ENCODE measurements at places on chromosomes 5 and 9.

GRCh38 chr5:111730659-111731382 is 26.2 kb downstream of the NREP start:
- DNase-seq, result no peak

DNA sequence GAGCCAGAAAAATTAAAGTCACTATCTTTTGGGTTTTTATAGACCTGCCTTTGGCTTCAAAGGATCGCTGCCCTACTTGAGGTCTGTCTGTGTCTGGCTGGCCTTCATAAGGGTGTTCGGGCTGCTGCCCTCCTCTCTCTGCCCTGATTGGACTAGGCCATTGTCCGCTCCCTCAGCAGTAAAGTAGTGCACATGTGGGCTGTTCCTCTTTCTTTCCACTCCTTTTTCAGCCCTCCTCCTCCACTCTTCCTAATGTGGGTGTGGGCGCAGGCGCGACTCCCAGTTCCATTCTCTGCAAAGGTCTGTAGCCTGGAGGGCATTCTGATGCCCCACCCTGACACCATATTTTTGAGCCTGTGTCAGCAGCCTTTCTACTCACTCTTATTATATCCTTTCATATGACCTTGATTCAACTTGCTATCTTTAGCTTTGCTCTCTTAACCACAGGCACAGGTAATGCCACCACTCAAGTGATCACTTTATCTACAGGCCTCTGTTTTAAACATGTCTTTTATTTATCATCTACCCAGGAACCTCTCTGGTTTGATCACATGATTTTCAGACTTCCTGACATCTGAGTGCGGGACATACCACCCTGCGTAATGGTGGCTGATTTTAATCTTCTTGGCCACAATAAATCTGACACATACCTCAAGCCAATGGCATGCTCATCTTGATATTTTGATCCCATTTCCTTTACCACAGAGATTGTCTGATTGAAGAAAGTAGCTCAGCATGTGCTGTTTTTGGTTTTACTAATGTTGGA is 144.5 kb downstream of the AOPEP start:
- no peak for DNase-seq

GRCh38 chr5:135753990-135754389 is 80.5 kb upstream of the SLC25A48 start:
- DNase-seq, result no peak

- no peak for DNase-seq
Measured at GRCh38 chr9:32427111-32427873, 42.8 kb downstream of the ACO1 start.

GRCh38 chr9:72563806-72564205 is 42.4 kb downstream of the TMC1 start:
- DNase-seq, result no peak

- no peak for DNase-seq
Measured at GRCh38 chr9:38301376-38302106, 91.0 kb upstream of the ALDH1B1 start.
